ENCODE measurements at places on chromosomes 6 and 20.

- no peak overlapping the region for H3K4me3 ChIP-seq
- DNase-seq, result no peak
- H3K27ac ChIP-seq, result no peak overlapping the region
- no peaks in the 10 kb centered on the region for H3K4me1 ChIP-seq
Measured at GRCh38 chr6:31152781-31153180, 4.8 kb downstream of the CCHCR1 start.

DNA sequence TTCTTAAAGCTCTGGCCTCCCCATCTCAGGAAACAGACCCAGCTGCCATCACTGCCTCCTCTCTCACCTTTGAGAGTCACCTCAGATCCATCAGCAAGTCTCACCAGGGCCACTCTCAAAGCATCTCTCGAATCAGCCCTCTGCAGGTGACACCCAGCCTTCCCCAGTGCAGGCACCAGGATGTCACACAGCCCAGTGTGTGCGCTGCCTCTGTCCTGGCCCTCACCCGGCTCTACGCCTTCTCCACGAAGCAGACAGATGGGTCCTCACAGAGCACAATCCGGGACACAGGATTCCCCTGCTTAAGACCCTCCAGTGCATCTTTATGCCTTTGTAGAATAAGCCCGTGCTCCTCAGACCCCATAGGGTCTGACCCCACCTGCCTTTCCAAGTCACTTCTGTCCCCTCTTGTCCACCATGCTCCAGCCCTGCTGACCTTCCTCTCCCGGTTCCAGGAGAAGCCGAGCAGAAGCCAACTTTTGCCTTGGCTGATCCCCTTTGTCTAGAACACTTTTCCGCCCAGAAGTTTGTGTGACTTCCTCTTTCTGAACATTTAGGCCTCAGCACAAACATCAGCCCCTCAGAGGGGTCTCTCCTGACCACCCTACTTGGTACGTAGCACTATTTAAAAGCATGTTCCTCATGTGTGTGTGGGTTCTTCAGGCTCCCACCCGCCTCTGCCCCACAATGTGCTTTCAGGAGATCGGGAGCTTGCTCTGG is 60.2 kb downstream of the PSMG4 start:
- H3K4me1 ChIP-seq, result no peaks in the 10 kb centered on the region
- no peak for DNase-seq
- no peaks in the 10 kb centered on the region for H3K27me3 ChIP-seq
- no peaks in the 10 kb centered on the region for H3K36me3 ChIP-seq
- no peak overlapping the region for H3K4me3 ChIP-seq

- H3K4me3 ChIP-seq, result no peak overlapping the region
- no peak overlapping the region for H3K27ac ChIP-seq
- H3K36me3 ChIP-seq, result no peaks in the 10 kb centered on the region
- no peak for DNase-seq
- H3K4me1 ChIP-seq, result no peaks in the 10 kb centered on the region
- no peaks in the 10 kb centered on the region for H3K27me3 ChIP-seq
Measured at GRCh38 chr6:100808638-100809275, 72.4 kb downstream of the ASCC3 start.

DNA sequence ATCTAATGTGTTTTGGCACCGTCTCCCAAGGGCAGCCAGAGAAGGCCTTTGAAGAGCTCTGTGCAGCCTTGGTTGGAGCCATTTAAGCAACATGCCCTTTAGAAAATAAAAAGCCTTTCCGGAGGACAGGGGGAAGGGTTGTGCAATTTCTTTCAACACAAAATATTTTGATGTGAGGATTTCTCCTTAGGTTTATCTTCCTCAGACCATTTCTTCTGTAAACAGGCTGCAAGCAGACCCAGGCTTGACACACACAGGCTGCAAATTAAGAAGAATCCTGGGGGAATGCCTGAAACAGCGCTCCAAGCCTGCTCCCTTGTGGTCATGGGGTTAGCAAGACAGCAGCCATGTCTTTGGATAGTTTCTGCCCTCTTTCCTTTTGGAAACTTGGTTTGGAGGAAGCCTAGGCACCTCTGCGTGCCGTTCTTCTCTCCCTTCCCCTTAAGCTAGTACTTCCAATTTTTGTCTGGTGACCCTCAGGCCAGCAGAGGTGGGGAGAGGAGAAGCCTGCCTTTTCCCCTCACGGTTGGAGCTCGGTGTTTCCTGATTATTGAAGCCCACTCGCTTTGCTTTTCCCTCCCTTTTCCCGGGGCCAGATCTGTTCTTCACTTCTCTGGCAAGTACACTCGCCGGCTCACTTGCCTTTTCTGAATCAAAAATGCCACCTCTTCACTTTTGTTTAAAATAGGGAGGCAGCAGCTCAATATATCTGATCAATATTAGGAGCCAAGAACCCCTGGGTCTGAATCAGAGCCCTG is 39.6 kb upstream of the NOX3 start:
- no peak overlapping the region for H3K4me3 ChIP-seq
- no peaks in the 10 kb centered on the region for H3K36me3 ChIP-seq
- no peak overlapping the region for H3K27ac ChIP-seq
- DNase-seq, result peak; percentile 29
- peaks cover 1% of the 10 kb centered on the region for H3K4me1 ChIP-seq
- H3K27me3 ChIP-seq, result no peaks in the 10 kb centered on the region

DNA sequence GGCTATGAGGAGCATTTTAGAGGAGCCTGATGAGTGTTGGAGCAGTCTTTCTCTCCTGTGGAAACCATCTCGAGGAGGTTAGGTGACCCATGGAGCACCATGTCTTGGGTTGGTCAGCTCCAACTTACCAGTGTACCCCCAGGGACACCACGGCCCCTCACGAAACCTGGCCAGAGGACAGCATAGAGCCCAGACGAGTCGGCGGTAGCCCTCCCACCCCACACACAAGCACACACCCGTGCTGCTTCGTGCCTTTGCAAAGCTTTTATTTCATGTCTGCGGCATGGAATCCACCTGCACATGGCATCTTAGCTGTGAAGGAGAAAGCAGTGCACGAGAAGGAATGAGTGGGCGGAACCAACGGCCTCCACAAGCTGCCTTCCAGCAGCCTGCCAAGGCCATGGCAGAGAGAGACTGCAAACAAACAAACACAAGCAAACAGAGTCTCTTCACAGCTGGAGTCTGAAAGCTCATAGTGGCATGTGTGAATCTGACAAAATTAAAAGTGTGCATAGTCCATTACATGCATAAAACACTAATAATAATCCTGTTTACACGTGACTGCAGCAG is 53.6 kb downstream of the EZR start:
- H3K4me3 ChIP-seq, result no peak overlapping the region
- peaks cover 50% of the 10 kb centered on the region for H3K36me3 ChIP-seq
- H3K4me1 ChIP-seq, result no peaks in the 10 kb centered on the region
- no peak overlapping the region for H3K27ac ChIP-seq

DNA sequence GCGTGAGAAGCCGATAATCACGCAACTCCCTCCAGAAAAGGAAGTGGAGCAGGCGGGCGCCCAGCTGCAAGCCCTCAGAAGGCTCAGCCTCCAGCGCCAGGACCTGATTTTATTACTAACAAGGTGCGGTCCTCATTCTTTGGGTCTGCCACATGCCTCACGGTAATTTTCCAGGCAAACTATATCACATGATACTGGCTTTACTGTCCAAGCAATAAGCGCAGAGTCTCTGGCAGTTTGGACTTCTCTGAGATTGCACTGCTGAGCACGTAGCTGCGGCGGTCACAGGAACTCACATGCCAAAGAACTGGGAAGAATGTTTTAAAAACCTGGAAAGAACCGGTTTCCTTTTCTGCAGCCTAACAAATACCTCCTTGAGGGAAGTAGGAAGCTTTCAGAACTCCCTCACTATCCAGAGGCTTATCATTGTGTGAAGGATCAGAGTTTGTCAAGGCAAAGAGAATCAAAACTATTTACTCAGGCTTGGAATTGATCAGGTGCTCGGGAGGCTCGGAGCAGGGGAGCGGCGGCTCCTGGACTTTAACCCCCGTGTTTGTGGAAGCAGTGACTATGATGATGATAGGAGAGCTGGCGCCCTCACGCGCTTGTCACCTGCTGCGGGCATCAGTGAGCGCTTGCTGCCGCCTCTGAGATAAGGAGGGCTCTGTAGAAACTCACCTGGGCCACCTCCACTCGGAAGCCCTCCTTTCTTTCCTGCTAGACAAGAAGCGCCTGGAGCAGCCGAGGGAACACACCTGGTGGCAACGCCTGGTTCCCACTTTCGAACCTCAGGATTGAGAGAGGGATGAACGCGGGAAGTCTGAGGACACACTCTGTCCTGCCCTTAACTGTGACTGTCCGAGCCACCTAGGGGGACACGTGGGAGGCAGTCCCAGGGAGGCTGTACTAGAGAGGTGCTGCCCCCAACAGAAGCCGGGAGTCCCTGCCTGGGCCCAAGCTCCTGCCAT is 27.2 kb upstream of the SYNJ2 start:
- no peaks in the 10 kb centered on the region for H3K36me3 ChIP-seq
- no peak overlapping the region for H3K27ac ChIP-seq
- no peaks in the 10 kb centered on the region for H3K27me3 ChIP-seq
- H3K4me1 ChIP-seq, result no peaks in the 10 kb centered on the region

Measured in iPS DF 6.9 (cell line).